ENCODE measurements at places on chromosomes 7 and 10.

GRCh38 chr10:115831016-115831415 is 442.0 kb downstream of the GFRA1 start:
- no peak for DNase-seq

DNA sequence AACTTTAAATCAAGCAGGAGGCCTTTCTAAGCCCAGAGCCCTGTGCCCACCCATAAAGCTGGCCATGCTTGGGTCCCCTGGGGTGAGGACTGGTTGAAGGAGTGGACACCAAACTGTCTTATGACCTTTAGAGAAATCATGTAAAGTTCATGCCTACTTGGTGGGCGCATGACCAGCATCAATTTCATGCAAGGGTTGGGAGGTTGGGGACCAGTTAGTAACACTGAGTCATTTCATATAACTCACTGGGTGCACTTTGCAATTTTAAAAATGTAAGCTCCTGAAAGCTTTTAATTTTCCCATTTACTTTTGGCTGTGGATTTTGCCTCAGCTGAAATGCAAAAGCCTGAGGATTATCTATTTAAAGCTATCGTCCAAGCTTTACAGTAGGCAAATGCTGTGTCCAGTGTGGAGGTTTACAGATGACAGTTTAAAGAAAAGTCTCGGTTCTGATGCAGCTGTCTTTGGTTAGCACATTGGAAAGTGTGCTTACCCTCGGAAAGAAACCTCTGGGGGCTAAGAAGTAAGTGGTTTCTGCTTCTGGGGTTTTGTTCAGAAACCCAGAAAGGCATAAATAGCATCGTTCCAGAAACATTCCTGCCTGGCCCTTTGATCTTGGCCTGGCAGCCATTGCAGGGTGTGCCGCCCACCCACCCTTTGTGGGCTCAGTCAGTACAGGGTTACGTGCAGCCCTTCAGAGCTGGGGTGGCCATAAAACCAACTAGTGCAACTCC is 48.8 kb upstream of the CHST15 start:
- DNase-seq = no peak

- DNase-seq = no peak
Observed at GRCh38 chr7:152313831-152314604, 121.8 kb downstream of the KMT2C start.

- no peak for DNase-seq
Observed at GRCh38 chr10:28812384-28813372, 135.4 kb downstream of the BAMBI start.

- no peak for DNase-seq
Observed at GRCh38 chr7:111266613-111267012, 175.7 kb downstream of the LRRN3 start.

GRCh38 chr10:118330295-118331076 is 11.6 kb downstream of the FAM204A start:
- DNase-seq = no peak

DNA sequence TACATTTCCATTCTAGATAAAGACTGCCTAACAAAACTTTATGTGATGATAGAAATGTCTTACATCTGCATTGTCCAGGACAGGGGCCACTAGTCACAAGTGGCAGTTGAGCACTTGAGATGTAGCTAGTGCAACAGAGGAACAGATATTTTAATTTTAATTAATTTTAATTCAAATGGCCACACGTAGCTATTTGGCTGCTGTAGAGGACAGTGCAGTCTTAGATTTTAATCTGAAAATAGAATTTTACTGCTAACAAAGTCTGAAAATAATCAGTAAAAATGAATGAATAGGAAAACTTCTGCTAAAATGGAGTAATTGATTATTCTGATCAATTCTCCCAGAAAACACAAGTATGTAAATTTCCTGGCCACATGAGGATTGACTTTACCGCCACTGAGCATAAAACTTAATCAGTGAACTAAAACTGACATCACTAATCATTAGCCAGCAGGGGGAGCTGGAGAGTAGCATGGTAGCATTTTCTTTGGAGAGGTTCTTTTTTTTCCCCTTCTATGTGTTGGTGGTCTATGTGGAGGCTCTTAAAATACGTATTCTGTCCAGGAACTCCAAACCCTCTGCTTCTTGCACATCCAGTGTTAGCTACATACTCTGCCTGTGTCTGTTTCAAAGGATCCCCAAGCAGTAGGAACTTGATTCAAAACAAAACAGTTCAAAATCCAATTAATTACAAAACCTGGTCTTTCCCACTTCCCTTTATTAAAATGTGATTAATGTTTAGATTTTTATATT is 52.1 kb downstream of the TSPAN12 start:
- no peak for DNase-seq

DNA sequence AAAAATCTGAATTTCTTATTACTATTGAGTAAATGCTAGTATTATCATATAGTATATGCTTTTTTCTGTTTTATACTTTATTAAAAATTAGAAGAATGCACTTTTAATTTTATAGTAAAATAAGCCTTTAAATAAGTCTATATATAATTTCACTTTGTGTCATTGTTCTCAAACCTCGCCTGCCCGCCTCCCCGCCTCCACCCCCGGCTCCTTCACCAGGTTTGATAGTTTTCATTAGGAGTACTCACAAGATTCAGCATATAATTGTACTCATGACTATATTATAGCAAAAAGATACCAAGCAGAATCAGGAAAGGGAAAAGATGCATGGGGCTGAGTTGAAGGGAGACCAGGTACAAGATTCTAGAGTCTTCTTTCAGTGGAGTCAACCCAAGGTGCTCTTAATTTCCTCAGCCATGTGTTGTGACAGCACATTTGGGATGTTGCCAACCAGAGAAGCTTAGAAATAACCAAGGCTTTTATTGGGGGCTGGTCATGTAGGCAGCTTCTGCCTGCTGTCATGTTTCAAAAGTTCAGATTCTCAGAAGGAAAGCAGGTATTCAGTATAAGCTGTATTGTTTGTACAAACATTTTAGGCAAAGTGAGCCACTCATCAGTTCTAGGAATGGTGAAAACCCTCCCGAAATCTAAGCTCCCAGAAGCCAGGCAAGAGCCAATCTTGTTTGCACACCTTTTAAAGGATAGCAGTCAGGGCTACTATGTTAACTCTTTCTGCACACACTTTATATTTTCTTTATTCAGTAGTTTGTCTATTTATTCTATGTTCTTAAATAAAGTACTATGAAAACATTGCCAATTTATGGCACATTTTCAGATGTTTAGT is 12.3 kb downstream of the NHLRC2 start:
- DNase-seq = no peak

DNA sequence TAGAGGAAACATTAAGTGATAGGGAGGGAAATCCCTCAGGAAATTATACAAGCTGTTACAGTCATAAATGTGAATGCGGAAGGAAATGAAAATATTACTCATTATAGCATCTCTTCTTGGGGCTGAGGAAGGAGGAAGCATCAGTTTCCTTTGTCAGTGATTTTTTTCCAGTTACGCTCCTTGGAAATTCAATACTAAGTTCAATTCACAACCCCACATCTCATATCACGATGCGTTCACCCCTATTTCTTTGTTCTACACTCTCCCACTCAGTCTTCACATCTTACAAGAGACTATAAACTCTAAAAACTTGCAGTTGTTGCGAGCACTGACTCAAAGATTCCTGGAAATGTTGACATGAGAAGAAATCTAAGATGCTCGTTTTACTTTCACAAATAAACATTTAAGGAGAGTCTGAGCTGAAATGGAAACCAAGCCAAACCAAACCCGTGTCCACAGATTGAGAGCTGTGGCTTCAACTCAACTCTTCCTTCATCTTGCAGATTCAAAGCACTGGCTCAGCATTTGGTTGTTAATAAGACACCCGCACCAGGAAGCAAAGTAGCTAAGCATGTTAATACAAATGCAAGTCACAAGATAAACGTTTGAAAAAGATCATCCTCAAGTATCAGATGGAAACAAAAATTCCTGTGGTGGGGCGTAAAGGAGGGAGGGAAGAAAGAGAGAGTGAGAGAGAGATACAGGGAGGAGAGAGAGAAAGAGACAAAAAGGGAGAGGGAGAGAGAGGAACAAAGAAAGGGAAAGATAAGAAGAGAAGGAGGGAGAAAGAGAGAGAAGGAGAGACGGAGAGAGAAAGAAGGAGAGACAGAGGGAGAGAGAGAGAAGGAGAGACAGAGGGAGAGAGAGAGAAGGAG is 150.0 kb upstream of the RSU1 start:
- no peak for DNase-seq

GRCh38 chr7:142094861-142095260 is 16.7 kb upstream of the MGAM2 start:
- no peak for DNase-seq

All from T-helper 22 cell (primary cell).